ENCODE measurements at places on chromosomes 3 and 15.

GRCh38 chr15:61169904-61170695 is 59.0 kb downstream of the RORA start:
- DNase-seq: no peak

GRCh38 chr3:122679882-122680474 is 661 bp upstream of the PARP14 start:
- DNase-seq: no peak

GRCh38 chr3:138206196-138206595 is 19.1 kb downstream of the ARMC8 start:
- no peak for DNase-seq

- no peak for DNase-seq
Measured at GRCh38 chr3:133662278-133662651, 524 bp upstream of the TOPBP1 start.

DNA sequence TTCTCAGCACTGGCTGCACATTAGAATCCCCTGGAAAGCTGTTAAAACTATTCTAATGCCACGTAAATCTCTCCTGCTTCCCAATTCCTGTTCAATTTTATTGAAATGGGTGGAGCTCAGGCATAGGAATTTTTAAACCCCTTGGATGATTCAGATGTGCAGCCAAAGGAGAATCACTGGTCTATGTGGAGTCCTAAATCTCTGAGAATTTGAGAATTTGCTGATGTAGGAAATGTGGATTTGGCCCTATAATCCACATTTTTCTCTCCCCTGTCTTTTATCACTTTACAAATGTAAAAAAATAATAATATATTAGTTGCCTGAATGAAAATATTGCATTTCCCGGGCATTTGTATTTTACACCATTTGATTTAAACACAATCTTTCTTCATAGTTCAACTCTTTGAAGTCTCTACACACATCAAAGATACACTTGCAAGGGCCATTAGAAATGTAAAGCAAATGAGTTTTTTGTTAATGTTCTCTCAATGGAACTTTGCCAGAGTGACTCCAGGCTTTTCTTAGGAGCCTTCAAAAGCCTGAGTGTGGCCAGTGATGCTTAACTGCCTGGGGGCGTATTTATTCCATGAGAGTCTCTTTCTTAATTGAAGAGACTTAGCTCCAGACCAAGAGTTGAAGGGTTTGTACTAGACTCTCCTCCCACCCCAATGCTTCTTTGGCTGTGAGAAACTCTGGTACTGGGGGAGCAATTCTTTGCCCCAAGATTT is 48.8 kb upstream of the PTX3 start:
- no peak for DNase-seq

DNA sequence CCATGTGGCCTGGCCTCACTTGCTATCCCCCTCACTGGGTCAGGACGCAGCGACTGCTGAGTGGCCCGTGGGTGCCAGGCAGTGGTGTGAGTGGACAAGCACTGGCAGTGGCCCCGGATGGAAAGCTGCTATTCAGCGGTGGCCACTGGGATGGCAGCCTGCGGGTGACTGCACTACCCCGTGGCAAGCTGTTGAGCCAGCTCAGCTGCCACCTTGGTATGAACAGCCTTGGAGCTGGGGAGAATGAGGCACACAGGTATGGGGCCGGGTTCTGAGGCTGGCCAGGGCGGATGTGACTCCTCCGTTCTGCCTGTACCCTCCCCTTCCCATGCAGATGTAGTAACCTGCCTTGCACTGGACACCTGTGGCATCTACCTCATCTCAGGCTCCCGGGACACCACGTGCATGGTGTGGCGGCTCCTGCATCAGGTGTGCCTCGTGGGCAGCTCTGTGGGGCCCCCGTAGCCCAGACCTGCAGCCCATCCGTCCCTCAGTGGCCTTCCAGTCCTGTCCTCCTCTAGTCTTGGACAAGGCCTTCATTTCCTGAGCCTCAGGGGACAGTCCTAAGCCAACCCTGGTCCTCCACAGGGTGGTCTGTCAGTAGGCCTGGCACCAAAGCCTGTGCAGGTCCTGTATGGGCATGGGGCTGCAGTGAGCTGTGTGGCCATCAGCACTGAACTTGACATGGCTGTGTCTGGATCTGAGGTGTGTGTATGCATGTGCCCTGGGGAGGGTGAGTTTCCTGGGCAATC is 28.2 kb downstream of the NBEAL2 start:
- DNase-seq: no peak

GRCh38 chr15:37599156-37599555 is 335.3 kb upstream of the TMCO5A start:
- DNase-seq: no peak

DNA sequence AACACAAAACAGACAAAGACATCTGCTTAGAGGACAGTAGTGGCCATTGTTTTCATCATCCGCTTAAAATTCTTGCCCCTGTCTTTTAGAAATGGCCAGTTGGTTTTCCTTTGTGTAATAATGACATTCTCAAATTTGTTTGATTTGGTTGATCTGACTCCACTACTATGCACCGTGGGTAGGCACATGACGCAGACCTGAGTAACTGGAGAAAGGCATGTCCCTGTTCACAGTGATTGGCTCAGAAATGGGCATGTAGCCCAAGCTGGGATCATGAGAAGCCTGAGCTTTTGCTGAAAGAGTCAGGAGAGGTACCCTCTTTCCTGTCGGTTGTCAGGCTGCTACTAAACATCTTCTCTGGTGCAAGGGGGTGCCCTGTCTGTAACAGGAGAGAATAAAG is 36.6 kb upstream of the MAGI1 start:
- DNase-seq: no peak

- no peak for DNase-seq
Measured at GRCh38 chr3:55466526-55466925, 20.6 kb downstream of the WNT5A start.

DNA sequence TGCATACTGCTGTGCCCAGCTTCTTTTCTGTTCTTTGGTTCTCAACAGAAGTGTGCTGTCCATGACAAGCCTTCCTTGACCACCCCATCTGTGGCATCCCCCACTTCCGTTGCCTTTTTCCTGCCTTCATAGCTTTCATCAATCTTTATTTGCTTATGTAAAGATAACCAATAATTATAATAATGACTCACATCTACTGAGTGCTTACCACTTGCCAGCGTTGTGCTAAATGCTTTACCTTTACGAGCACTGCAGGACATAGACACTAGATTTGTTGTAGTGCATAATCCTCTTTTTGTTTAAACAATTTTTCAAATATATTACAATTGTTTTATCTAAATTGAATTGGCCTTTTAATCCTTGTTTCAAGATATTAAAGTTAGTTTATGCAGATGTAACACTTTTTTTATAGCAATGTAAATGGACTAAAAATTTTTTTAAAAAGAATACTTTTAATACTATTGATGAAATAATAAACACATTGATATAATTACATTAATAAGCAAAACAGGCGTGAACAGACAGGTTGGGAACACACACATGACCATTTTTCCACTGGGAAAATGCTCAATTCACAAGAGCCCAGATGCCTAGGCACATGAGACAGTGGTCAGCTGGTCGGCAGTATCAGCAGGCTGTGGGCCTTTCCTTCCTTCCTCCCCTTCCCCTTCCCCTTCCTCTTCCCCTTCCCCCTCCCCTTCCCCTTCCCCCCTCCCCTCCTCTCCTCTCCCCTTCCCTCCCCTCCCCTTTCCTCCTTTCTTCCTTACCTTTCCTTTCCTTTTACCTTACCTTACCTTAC is 42.5 kb downstream of the TRAK1 start:
- no peak for DNase-seq

GRCh38 chr3:42053476-42053875 is 37.7 kb upstream of the TRAK1 start:
- DNase-seq: no peak

- DNase-seq: no peak
Measured at GRCh38 chr3:155339052-155339451, 45.6 kb upstream of the STRIT1 start.

DNA sequence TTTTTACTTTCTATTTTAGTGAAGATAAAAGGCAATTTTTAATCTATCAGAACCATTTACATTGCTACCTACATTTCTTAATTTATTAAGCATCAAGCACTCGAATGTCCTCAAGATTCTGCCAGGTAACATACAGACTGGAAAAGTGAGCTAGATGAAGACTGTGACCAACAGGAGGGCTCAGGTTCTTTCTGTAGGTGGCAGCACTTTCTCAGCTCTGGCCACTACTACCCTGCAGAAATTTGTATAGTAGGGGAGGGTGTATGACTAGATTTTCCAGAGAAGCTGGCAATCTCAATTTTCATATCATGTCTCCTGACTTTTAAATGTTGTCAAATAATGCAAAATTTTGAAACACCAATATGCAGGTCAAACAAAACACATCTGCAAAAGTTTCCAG is 165.0 kb upstream of the SUCLG2 start:
- DNase-seq: no peak

GRCh38 chr15:63050731-63051155 is 8.2 kb downstream of the TPM1 start:
- no peak for DNase-seq

GRCh38 chr3:60752809-60753208 is 498.4 kb downstream of the FHIT start:
- no peak for DNase-seq

DNA sequence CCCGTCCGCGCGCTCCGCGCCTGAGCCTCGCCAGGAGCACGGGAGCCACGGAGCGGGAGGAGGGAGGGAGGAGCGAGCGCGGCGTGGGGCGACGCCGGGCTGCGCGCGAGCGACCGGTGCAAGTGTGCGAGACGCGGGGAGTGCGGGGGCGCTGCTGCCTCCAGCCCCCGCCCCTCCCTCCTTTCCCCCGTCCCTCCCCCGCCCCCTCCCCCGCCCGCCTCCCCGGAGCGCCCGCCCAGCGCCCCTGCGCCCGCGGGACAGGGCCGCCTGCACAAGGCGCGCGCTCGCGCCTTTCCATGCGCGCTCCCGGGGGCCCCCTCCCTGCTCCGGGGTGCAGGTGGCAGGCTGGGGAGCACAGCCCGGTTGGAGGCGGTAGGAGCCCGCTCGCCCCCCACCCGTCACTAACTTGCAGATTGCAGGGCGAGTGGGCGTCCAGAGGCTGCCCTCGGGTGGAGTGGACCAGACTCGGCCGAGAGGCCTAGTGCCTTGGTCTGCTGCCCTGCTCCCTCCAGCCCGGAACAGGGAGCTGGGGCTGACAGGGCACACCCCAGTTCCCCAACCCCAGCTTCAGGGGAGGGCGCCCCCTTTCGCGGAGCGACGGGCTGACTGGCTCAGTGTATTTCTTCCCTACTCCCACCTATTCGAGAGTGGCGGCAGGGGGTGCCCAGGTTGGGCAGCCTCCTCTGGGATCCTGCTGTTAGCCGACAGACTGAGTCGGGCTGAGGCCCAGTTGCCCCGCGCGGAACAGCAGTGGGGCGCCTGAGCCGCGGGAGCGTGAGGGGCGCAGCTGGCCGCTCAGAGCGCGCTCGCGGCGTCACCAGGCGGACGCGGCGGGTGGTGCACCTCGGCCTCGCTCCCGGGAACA is at the start of gene WNT7A:
WNT7A (minus strand) TSS at position 126 of the 865 bp plus-strand sequence. CDS start 255 bp downstream, outside the sequence.
- no peak for DNase-seq

DNA sequence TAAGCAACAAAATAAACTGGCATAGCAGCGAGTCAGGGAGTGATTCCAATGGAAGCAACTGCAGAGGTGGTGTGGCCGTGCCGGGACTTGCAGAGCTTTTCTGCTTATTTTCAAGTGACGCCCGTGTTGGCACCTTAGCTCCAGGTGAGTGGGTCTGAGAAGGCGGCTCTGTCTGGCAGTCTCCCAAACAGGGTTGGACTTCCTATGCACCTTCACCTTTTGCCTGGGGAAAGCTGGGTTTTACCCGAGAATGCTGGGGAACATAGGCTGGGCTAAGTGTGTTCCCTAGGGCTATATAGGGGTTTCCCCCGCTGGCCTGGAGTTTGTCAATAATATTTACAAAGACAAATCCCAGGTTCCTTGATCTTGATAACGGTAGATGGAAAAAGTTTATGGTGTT is 179.9 kb upstream of the TBL1XR1 start:
- no peak for DNase-seq

- DNase-seq: no peak
Measured at GRCh38 chr3:140809316-140809715, 131.5 kb downstream of the TRIM42 start.

All from amniotic stem cell (primary cell).